A549 treated with GW870086 at 1 μM for 4 hours (cell line): ENCODE measurements at places on chromosomes 6 and 20. TPM values are rescaled to one million over a fixed set of nuclear protein-coding genes. Genes with fewer than 3 reads are reported as not detected.

KCNK5 gene
- total RNA-seq: 1.1 to 1.6 TPM (median 1.3 TPM) in 5 replicates

SLC35F1 gene
- 0.03 to 0.06 TPM in 2 of 5 replicates, not detected in the others for total RNA-seq

RNF39 gene
- total RNA-seq: not detected in 5 replicates

PPIL6 gene
- 1.9 to 3.9 TPM (median 2.6 TPM) in 5 replicates for total RNA-seq

LST1 gene
- total RNA-seq: 0.30 to 0.66 TPM in 2 of 5 replicates, not detected in the others
